Globus pallidus (tissue), 1 donor: ENCODE measurements at places on chromosomes 1 and 21.

GRCh38 chr1:2970311-2971071, 50.8 kb upstream of the ACTRT2 start:
- no peak for DNase-seq

- no peak for DNase-seq
These were observed 3.4 kb downstream of the LHX9 start for GRCh38 chr1:197920414-197921117.

GRCh38 chr1:197967066-197967465, 49.9 kb downstream of the LHX9 start:
- no peak for DNase-seq

- DNase-seq: no peak
These were observed 11.6 kb downstream of the PEF1 start for GRCh38 chr1:31633117-31633516.

- DNase-seq: no peak
These were observed 16.4 kb upstream of the NFASC start for GRCh38 chr1:204854286-204854685.

DNA sequence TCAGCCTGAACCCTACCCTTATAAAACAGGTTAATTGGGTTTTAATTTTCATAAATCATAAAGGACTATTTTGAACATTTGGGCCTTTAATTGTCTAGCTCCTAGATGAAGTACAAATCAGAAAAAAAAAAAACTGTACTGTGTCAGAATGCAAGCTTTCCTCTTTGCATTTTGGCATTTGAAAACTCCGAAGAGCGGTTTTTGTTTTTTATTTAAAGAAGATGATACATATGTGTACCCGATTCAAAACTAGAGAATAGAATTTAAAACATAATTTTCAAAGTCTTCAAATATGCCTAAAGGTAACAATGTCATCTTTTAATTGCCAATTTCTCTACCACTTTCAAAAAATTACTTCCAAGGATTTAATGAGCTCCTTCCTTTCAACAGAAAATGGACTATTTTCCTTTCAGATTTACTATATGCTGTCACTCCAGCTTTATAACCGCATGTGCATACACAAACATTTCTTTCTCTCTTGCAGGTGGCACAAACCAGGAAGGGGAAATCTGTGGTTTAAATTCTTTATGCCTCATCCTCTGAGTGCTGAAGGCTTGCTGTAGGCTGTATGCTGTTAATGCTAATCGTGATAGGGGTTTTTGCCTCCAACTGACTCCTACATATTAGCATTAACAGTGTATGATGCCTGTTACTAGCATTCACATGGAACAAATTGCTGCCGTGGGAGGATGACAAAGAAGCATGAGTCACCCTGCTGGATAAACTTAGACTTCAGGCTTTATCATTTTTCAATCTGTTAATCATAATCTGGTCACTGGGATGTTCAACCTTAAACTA, 33.7 kb downstream of the MRPL39 start:
- DNase-seq: no peak

DNA sequence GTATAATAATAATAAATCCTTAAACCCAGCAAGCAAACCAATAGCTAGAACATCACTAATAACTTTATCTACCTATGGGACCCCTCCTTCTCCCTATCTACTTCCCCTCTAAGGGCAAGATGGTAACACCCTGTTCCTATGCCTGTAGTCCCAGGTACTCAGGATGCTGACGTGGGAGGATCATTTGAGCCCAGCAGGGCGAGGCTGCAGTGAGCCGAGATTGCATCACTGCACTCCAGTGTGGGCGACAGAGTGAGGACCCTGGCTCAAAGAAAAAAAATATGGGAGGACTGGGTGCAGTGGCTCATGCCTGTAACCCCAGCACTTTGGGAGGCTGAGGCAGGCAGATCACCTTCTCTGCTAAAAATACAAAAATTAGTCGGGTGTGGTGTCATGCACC, 143.1 kb upstream of the SLC45A1 start:
- no peak for DNase-seq

DNA sequence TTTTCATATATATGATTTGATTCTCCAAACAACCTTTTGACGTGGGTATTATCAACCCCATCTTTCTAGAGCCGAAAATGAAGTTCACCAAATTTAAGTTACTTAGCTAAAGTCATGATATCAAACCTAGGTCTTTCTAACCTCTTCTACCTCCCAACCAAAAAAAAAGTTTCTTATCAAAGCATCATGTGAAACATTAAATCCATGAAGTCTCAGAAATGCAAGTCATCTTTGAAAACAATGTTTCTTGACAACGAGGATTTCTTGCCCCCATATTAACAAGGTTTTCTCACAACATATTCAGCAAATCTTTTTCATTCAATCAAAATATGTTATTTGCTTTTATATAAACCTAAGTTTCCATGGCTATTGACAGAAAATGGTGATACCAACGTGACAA, 306.3 kb downstream of the SMYD3 start:
- DNase-seq: no peak

GRCh38 chr1:113856401-113856790, 15.1 kb downstream of the PTPN22 start:
- DNase-seq: no peak

DNA sequence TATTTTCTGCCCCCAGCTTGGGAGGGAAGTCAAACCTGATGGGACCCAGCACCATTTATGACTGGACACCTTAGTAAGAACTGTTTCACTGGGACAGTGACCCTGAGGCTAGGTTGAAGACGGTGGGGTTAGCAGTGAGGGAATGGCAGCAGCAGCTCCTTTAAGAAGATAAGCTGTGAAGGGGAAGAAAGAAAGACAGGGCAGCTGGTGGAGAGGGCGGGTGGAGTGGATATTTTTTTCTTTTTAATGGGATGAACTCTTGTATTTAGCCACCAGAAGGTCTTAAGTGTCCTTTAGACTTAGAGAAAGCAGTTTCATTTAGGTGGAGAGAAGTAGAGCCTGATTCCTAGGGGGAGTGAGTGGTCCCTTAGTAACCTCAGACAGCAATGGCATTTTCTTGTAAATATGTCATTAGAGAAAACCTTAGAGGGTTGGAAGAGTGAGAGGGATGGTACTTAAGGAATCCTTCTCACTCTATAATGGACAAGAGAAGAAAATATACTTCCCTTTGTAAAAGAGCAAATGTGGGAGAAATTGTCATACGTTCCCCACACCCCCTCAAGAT, 187.5 kb downstream of the HHAT start:
- no peak for DNase-seq

GRCh38 chr1:201170533-201171062, 16.3 kb upstream of the TMEM9 start:
- DNase-seq: peak; percentile 91

- no peak for DNase-seq
These were observed 453 bp downstream of the TFF3 start for GRCh38 chr21:42314616-42315295.
